GM12891 (cell line): ENCODE measurements at places on chromosomes 6 and 20.

DNA sequence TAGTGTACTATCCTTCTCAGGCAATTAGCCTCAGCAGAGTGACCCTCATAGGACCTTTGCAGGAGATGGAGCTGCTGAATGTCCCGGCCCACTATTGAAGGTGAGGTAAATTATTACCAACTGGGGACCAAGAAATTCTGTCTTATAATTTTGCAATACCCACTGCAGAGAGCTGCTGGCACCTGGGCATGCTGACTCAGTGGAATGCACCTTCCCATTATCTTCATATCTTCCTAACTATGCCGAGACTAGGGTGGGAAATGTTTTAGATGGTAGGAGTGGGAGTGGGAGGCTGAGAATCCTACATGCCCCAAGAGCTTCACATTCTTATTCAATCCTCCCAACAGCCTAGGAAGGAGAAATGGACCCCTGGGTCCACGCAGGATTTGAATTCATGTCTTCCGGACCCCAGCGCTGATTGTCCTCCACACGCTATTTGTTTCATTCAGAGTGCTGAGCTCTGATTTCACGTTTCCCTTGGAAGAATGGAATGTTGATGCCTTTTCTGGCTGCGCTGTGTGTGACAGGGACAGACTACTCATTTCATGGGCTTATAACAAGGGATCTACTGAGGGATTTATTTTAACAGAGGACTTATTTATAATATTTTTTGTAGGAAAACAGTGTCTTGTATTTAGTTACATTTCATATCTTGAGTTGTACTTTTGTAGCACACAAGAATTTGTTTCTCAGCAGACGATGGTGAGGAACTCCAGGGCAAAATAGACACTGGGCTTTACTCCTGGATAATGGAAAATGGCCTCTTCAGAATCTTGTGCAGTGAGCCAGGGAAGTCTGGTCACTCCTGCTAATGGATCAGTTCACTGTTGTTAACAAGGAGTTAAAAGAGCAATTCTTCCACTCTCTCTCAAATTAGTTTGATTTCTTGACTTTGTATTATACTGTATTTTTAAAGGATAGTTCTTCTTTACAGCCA is 66.4 kb downstream of the FYN start:
- DNase-seq = no peak

GRCh38 chr6:90173262-90173925 is 123.2 kb downstream of the BACH2 start:
- DNase-seq = no peak

DNA sequence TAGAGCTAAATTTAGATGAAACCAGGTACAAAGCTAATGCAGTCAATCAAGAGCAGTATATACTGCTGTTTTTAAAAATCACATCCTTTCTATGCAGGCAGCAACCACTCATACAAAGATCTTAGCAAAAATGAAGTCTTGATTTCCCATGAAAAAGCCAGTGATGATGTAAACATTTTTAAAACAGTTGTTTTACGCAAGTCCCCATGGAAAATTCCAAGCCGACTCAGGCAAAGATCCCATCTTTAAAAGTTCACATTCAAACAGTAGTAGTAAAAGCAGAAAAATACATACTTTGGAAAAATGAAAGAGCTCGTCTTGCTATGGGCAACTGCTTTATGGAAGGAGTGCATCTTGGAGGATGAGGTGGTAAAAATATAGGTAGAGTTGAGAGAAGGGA is 84.0 kb downstream of the RCAN2 start:
- DNase-seq = no peak

DNA sequence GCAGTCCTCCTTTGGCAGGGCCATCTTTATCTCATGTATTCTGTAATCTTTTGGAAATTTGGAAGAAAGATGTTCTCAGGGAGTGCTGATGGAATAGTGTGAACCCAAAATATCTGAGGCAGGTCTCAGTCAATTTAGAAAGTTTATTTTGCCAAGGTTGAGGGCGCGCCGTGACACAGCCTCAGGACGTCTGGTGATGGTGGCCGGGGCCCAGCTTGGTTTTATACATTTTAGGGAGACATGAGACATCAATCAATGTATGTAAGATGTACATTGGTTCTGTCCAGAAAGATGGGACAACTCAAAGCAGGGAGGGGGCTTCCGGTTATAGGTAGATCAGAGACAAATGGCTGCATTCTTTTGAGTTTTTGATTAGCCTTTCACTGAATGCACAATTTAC is 89.8 kb downstream of the ERMARD start:
- no peak for DNase-seq

DNA sequence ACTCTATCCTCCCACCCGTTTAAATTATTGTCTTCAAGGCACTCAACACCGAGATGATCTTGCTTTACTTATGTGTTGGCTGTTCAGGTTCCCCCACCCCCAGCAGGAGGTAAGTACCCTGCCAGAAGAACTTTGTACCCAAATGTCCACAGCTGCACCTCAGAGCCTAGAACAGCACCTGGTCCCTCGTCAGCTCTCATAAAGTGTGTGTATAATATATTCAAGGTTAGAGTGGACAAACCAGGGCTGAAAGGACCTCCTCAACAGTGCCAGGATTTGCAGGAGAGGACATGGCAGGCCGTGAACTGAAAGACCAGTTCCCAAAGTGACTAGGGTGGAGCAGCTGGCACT is 5.9 kb upstream of the CPXM1 start:
- DNase-seq = no peak

DNA sequence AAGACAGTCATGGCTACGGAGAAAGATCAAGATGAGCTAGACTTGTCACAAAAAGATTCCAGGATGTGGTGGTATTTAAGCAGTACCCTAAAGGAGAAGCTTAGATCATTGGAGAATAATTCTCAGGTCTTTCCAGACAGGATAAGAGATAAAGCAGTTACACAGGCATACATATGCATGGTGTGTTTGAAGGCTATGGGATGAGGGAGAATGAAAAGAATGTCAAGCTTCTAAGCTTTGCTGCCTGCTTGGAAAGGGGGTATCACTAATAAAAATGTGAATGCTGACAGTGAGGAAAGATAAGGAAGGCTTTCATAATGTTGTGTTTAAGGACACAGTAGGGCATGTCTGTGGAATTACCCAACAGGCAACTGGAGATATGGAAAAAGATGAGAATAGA is 28.1 kb downstream of the RWDD2A start:
- no peak for DNase-seq

GRCh38 chr20:2816030-2816582 is at the start of gene TMEM239:
TMEM239 (plus strand) TSS chr20:2816364; CDS start chr20:2816555, 191 bp downstream.
- no peak for DNase-seq

- no peak for DNase-seq
Observed at GRCh38 chr20:35398660-35399144, 13.1 kb downstream of the UQCC1 start.

- no peak for DNase-seq
Observed at GRCh38 chr6:142700671-142701312, 244.2 kb downstream of the HIVEP2 start.

GRCh38 chr6:144912474-144912873 is 627.3 kb downstream of the UTRN start:
- DNase-seq = no peak

DNA sequence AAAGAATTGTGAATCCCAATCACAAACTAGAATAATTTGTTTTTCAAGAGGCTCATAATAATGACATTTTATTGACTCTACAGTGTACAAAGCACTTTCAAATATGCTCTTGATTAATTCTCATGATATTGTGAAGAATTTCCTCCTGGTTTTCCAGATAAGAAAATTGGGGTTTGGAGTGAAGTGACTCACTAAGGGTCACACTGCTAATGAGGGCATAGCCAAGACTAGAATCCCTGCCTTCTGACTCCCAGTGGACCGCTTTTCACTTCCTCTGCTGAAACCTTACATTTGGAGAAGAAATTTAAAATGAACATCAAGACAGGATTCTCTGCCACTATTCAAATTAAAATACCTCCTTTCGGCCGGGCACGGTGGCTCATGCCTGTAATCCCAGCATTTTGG is 38.3 kb upstream of the LTV1 start:
- no peak for DNase-seq

DNA sequence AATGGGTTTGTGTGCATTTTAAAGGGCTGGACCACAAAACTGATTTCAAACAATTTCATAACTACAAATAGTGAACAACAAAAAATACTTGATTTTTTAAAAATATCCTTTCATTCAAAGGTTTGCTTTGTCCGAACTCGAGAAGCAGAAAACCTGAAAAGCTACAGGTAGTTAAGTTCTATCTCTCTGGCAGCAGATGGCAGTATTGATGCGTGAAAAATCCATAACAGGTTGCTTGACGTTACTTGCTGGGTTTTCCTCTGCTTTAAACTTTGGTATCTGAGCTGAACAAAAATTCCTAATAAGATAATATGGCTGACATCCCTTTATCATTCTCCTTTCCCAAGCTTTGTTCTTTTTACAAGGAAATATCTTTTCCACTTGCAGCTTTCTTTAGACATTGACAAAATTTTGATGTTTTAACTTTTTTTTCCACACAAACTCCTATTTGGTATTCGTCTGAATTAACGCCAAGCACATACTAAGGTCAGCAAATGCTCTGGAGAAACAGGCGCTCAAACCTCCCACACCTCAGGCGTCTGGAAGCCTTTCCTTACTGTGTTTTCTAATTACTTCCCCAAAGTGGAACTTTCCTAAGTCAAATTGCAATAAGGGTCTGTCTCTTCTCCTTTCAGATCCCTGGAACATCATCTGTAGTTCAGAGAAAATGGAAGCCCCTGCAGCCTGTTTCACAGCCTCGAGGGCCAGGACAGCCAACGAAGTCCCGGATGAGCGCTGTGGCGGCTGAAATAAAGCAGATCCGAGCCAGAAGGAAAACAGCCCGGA is 50.3 kb upstream of the GFRAL start:
- DNase-seq = no peak

DNA sequence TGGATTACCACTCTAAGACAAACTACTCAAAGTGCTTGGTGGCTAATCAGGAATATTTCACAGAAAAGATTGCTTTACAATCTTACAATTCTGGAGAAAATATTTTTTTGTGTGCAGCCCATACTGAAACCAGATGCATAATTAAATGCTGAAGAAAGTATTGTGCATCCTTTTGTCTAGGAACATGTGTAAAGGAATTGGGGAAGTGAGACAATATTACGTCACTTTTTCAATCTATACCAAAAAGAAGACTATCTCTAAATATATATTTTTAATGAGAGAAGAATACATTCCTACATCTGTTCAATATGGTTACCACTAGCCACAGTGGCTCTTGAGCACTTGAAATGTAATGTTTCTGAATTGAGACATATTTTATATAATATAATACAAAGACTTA is 992.5 kb upstream of the ADGRB3 start:
- DNase-seq = no peak

- no peak for DNase-seq
Observed at GRCh38 chr6:71523548-71523947, 234.9 kb downstream of the OGFRL1 start.

GRCh38 chr6:159973951-159974350 is 5.1 kb downstream of the IGF2R start:
- no peak for DNase-seq

- no peak for DNase-seq
Observed at GRCh38 chr6:160388922-160389321, 40.7 kb downstream of the SLC22A3 start.

DNA sequence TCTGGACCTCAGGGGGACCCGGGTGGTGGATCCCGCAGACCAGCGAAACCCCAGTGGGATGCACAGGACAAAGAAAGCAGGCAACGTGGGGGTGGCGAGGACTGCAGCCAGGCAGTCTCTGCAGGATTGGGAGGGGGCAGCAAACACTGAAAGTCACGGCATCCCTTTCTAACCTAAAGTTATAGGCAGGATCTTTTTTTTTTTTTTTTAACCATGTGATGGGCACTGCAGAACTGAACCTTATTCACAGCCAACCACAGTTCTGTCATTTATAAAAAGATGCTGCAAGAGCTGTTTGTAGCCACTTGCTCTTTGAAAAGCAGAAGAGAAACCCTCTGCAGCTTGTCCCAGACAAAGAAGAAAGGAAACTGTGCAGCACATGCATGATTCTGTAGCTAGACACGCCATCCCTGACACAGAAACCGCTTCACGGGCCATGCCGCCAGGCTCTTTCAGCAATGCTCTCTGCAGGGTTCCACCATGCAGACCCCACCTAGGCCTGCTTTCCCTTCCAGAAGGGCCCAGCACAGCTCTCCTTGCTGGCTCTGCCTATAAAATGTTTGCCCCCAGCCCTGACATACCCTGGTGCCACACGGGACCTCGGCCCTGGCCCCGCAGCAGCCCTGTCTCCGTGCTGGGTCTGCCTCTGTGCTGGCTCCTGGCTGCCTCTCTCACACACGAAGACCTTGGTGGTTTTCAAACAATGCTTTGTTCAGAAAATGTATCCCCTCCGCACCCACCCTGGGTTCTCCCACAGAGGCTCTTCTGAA is 70.8 kb downstream of the PYGB start:
- peak; percentile 59 for DNase-seq

DNA sequence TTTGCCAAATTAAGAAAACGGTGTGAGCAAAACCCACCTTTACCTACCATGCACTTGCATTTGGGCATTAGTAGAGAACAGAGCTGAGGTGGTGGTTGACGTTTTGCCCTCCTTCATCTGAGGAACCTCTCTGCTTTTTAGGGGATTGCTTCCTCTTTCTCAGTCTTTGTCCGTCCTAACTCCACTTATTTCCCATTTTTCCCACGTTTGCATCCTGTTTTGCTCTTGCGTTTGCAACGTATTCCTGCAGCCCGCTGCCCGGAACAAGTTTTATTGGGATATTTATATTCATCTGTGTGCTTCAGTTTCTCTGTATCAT is 374 bp upstream of the SERINC1 start:
- DNase-seq = no peak

GRCh38 chr20:58791286-58791685 is 59.4 kb downstream of the GNAS-AS1 start:
- no peak for DNase-seq

DNA sequence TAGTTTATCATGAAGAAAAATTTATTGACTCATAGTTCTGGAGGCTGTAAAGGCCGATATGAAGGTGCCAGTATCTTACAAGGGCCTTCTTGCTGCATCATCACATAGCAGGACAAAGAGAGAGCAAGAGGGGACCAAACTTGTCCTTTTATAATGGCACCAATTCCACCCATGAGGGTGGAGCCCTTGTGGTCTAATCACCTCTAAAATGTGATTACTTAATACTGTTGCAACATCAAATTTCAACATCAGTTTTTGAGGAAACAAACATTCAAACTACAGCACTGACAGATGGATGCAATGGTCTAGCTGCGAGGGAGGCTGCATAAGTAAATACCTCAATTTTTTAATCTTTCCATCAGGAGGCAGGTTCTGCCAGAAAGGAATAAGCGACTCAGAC is 76.7 kb upstream of the LAMA2 start:
- DNase-seq = no peak

GRCh38 chr6:95143408-95144180 is 433.7 kb upstream of the MANEA start:
- DNase-seq = no peak

- no peak for DNase-seq
Observed at GRCh38 chr6:89302936-89303335, 12.2 kb downstream of the GABRR2 start.

GRCh38 chr6:168418711-168419121 is 22.3 kb upstream of the SMOC2 start:
- no peak for DNase-seq
